ENCODE measurements at places on chromosomes 7 and 10. TPM values are rescaled to one million over a fixed set of nuclear protein-coding genes. Genes with fewer than 3 reads are reported as not detected.

DNA sequence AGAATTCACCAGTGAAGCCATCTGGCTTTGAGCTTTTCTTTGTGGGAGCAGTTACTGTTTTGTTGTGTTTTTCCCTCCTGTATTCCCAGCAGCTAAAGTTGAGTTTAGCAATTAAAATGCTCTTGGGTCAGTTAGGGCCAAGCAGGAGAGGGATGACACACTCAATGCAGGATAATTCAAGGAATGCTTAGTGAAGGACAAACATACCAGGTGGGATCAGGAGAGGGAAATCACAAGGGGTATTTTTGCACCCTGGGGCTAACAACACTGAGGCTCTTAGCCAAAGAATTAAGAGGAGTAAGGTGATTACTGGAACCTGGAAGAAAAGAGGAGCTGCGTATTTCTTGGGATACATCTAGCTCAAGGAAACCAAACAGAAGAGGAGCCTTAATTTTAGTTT is 82.4 kb upstream of the KCND2 start:
- no peak overlapping the region for H3K4me3 ChIP-seq
- no peak overlapping the region for H3K27ac ChIP-seq
- no peak for DNase-seq
- H3K27me3 ChIP-seq, result no peaks in the 10 kb centered on the region
- no peaks in the 10 kb centered on the region for H3K36me3 ChIP-seq

PRTFDC1 gene
- 5.2 TPM for polyA plus RNA-seq

DNA sequence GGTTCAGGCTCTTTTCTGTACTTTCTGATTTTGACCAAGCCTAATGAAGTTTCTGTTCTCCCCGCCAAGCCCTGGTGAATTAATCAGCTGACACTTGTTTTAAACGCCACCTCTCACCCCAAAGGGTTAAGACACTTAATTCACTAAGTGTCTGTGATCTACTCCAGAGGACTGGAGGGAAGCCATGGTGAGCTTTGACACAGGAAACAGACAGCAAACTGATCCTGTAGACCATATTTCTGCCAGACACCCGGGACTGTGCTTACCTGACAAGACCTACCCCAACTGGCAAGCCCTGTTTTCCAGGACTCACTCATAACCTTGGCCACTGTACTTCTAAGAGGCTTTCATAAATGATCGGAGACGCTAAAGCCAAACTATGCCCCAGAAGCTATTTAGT is 126.0 kb downstream of the STRA8 start:
- no peak overlapping the region for H3K27ac ChIP-seq
- peaks cover 24% of the 10 kb centered on the region for H3K36me3 ChIP-seq
- H3K4me3 ChIP-seq, result no peak overlapping the region
- H3K27me3 ChIP-seq, result no peaks in the 10 kb centered on the region
- no peaks in the 10 kb centered on the region for H3K4me1 ChIP-seq

DNA sequence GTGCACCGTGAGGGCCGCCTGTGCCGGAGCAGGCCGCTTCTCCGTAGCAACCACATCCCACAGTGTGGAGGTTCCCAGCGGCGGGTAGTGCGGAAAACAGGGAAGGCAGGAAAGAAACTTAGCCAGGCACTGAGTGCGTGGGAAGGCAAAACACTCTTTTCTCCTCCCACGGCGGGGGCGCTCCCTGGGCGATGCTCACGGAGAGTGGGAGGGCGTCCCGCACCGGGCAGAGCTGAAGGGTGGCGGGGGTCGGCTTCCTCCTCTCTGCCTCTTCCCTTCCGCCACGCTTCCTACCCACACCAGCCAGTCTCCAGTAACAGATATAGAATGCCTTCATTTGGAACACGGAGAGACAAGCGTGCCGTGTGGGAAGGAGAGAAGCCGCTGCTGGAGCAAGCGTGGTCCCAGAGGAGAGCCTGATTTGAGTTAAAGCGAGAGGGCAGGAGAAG is 252.5 kb downstream of the PAXIP1 start:
- H3K27ac ChIP-seq, result no peak overlapping the region
- H3K36me3 ChIP-seq, result no peaks in the 10 kb centered on the region
- no peak overlapping the region for H3K4me3 ChIP-seq
- H3K27me3 ChIP-seq, result no peaks in the 10 kb centered on the region

DNA sequence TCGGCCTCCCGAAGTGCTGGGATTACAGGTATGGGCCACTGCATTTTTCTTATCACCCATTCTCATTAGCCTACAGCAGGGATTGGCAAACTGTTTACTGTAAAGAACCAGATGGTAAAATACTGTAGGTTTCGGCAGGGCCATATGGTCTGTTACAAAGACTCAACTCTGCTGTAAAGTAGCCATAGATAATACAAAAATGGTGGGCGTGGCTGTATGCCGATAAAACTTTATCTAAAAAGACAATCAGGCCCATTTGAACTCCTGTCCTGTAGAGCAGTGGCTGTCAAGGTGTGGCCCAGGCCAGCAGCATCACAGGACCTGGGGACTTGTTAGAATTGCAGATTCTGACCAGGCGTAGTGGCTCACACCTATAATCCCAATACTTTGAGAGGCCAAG is 134.3 kb downstream of the CUX1 start:
- H3K36me3 ChIP-seq, result no peaks in the 10 kb centered on the region
- peaks cover 2% of the 10 kb centered on the region for H3K4me1 ChIP-seq
- no peak overlapping the region for H3K4me3 ChIP-seq
- no peak overlapping the region for H3K27ac ChIP-seq

GRCh38 chr7:29272057-29272456 is 77.5 kb downstream of the CHN2 start:
- no peak overlapping the region for H3K4me3 ChIP-seq
- no peaks in the 10 kb centered on the region for H3K36me3 ChIP-seq
- no peaks in the 10 kb centered on the region for H3K27me3 ChIP-seq
- DNase-seq, result no peak

MPP7 gene
- polyA plus RNA-seq, result 3.1 TPM

DNA sequence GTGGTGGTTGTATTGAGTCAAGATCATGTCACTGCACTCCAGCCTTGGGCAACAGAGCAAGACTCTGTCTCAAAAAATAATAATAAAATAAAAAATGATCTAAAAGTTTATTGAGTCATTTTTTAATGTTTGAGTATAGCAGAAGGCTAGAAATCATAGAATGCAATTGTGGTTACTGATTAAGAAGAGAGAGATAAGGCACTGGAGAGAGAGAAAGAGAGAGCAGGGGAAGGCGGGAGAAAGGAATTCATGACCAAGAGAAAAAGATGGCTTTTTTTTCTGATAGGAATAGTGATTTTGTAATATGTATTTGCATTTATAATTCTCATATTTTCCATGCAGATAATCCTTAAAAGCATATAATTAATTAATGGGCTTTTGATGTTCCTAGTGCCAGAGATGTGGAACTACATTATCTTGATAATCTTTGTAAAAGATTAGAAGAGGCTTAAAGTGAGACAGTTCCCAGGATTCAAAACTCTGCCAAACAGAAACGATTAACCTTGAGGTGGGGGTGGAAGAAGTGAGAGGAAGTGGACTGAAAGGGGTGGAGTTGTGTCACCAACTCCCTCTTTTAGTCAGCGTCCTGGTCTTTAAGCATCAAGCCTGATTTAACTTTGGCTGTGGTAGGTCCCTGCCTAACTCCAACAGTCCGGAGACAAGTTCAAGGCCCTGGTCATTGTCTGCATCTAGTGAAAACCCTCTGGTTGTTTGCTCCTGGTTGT is 76.2 kb downstream of the CHN2 start:
- H3K4me3 ChIP-seq, result no peak overlapping the region
- H3K27ac ChIP-seq, result no peak overlapping the region
- DNase-seq, result no peak
- no peaks in the 10 kb centered on the region for H3K27me3 ChIP-seq

GRCh38 chr10:126283307-126283706 is 105.0 kb downstream of the ADAM12 start:
- H3K36me3 ChIP-seq, result no peaks in the 10 kb centered on the region
- H3K4me3 ChIP-seq, result no peak overlapping the region
- DNase-seq, result no peak
- H3K27me3 ChIP-seq, result no peaks in the 10 kb centered on the region

DNA sequence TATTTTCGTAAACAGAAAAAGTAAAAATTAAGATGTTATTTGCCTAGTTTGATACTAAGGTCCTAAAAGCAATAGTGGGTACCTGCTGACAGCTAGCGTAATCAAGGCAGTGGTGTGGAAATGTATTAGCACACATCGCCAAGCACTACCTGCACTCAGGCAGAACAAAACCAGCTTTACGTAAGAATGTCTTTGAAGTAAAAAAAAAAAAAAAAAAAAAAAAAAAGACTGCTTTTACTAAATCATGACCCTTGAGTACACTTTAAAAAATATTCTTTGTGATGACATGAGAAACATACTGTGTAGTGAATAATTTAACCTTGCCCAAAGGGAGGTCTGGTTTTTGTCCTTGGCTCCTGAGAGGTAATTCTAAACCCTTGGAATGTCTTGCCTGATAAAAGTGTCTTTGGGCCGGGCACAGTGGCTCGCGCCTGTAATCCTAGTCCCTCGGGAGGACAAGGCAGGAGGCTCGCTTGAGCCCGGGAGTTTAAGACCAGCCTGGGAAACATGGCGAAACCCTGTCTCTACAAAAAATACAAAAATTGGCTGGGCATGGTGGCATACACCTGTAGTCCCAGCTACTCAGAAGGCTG is 12.7 kb downstream of the XRCC2 start:
- H3K4me1 ChIP-seq, result no peaks in the 10 kb centered on the region
- no peak overlapping the region for H3K27ac ChIP-seq
- no peaks in the 10 kb centered on the region for H3K36me3 ChIP-seq
- no peak overlapping the region for H3K4me3 ChIP-seq
- no peak for DNase-seq

- no peaks in the 10 kb centered on the region for H3K36me3 ChIP-seq
- H3K4me1 ChIP-seq, result no peaks in the 10 kb centered on the region
- no peak overlapping the region for H3K4me3 ChIP-seq
- no peaks in the 10 kb centered on the region for H3K27me3 ChIP-seq
- H3K27ac ChIP-seq, result no peak overlapping the region
- no peak for DNase-seq
Measured at GRCh38 chr10:15427843-15428414, 56.8 kb upstream of the FAM171A1 start.

ADAMTS14 gene
- 0.11 TPM for polyA plus RNA-seq

SPDYE2B gene
- not detected for polyA plus RNA-seq

GRCh38 chr7:90596671-90597562 is 796 bp downstream of the CDK14 start:
- H3K27ac ChIP-seq, result peak overlapping the region; percentile 83
- DNase-seq, result no peak
- H3K36me3 ChIP-seq, result no peaks in the 10 kb centered on the region
- peak overlapping the region; percentile 77 for H3K4me3 ChIP-seq

DNA sequence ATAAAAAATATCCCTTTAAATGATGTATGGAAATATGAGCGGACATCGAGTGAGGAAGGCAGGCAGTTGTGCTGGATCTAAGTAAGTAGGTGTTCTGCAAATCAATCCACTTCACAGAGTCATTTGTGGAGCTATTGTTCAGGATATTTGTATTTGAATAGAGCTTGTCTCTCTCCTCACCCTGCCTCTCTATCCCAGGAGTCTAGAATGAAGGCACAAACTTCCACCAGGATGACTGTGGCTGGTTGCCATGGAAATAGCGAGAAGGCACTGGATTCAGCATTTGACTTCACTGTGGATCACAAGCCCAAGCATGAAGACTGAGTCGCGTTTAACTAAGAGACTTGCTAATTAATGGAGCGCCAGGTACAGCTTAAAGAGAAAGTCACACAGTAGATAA is 53.2 kb downstream of the NPY start:
- no peaks in the 10 kb centered on the region for H3K27me3 ChIP-seq
- no peaks in the 10 kb centered on the region for H3K36me3 ChIP-seq
- H3K27ac ChIP-seq, result no peak overlapping the region

GRCh38 chr10:98485959-98486358 is 39.2 kb upstream of the HPS1 start:
- no peak overlapping the region for H3K4me3 ChIP-seq
- H3K36me3 ChIP-seq, result no peaks in the 10 kb centered on the region
- H3K4me1 ChIP-seq, result no peaks in the 10 kb centered on the region

DNA sequence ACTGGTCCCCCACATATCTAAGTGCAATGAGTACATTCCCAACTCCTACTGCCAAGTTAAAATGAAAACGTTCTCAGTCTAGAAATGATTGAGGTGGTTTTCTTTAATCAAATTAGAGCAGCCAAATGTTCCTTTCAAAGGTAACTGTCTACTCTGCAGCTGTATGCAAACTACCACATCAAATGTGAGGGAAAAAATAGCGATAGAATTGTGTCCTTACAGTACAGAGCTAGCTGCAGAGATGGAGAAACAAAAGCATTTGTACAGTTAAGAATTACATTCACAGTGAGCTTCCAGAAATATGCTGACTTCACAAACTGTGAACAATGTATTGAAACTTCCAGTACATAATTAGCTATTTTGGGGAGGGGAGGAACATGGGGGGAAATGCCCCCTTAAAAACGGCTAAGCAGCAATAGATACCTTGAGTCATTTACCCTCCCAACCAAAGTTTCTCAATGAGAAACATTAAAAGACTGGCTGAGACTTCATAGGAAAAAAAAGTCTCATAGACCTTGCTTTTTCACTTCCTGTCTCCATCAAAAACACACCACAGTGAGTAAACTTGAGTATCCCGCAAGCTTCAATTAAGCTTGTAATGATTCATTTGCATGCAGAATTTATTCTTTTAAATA is 22.9 kb downstream of the CDK6 start:
- DNase-seq, result no peak
- H3K27me3 ChIP-seq, result no peaks in the 10 kb centered on the region
- H3K27ac ChIP-seq, result no peak overlapping the region
- H3K36me3 ChIP-seq, result no peaks in the 10 kb centered on the region

GRCh38 chr10:3516234-3516922 is 268.6 kb downstream of the KLF6 start:
- H3K36me3 ChIP-seq, result no peaks in the 10 kb centered on the region
- H3K4me3 ChIP-seq, result no peak overlapping the region
- no peaks in the 10 kb centered on the region for H3K27me3 ChIP-seq

DNA sequence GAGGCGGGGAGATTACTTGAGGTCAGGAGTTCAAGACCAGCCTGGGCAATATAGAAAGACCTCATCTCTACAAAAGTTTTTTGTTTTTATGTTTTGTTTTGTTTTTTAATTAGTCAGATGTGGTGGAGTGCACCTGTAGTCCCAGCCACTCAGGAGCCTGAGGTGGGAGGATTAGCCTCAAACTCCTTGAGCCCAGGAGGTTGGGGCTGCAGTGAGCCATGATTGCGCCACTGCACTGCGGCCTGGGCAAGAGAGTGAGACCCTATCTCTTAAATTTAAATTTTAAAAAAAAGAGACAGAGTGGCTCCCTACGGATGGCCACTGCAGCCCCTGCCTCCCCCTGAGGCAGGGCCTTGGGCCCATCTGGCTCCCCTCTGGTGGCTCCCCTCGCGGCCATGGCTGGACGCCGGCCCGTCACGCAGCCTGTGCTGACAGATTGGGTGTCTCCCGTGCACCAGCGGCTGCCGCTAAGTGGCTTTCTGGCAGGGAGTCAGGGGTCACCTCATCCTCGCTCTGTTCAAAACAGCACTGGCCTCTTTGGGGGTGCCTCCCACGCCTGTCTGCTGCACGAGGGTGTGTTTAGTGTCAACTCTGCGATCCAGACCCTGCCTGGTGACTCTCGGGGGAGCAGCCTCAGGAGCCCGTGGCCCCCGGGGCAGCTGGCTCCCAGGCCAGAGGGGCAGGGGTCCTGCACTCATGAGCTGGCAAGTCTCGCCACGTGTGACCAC is 44.4 kb upstream of the ELN start:
- H3K27me3 ChIP-seq, result no peaks in the 10 kb centered on the region
- DNase-seq, result peak; percentile 77
- peaks cover 14% of the 10 kb centered on the region for H3K4me1 ChIP-seq
- H3K27ac ChIP-seq, result no peak overlapping the region

GET4 gene
- 19.7 TPM for polyA plus RNA-seq

- no peak for DNase-seq
- H3K4me3 ChIP-seq, result no peak overlapping the region
- H3K27ac ChIP-seq, result no peak overlapping the region
- no peaks in the 10 kb centered on the region for H3K36me3 ChIP-seq
- peaks cover 53% of the 10 kb centered on the region for H3K4me1 ChIP-seq
Measured at GRCh38 chr10:86962136-86962980, 4.0 kb downstream of the SNCG start.

CLRN3 gene
- polyA plus RNA-seq, result not detected
